ENCODE measurements at places on chromosomes 3 and 15. TPM values are rescaled to one million over a fixed set of nuclear protein-coding genes. Genes with fewer than 3 reads are reported as not detected.

The ROPN1 gene
- total RNA-seq: not detected

The SCN5A gene
- not detected for total RNA-seq

The LRRC31 gene
- total RNA-seq: 0.04 TPM

The TGM4 gene
- total RNA-seq: 1.2 TPM

The SNX4 gene
- total RNA-seq: 20.4 TPM

The ANO10 gene
- 23.7 TPM for total RNA-seq

The DNAJC19 gene
- total RNA-seq: 34.2 TPM
